Stimulated activated CD4-positive, alpha-beta T cell treated with anti-CD3 and anti-CD28 coated beads, Interleukin-4, amount 100 ng/mL, for 1 hour (primary cell): ENCODE measurements at places on chromosomes 13 and 19.

GRCh38 chr19:30488191-30488590 lies 116.0 kb downstream of the ZNF536 start:
- no peak for DNase-seq

DNA sequence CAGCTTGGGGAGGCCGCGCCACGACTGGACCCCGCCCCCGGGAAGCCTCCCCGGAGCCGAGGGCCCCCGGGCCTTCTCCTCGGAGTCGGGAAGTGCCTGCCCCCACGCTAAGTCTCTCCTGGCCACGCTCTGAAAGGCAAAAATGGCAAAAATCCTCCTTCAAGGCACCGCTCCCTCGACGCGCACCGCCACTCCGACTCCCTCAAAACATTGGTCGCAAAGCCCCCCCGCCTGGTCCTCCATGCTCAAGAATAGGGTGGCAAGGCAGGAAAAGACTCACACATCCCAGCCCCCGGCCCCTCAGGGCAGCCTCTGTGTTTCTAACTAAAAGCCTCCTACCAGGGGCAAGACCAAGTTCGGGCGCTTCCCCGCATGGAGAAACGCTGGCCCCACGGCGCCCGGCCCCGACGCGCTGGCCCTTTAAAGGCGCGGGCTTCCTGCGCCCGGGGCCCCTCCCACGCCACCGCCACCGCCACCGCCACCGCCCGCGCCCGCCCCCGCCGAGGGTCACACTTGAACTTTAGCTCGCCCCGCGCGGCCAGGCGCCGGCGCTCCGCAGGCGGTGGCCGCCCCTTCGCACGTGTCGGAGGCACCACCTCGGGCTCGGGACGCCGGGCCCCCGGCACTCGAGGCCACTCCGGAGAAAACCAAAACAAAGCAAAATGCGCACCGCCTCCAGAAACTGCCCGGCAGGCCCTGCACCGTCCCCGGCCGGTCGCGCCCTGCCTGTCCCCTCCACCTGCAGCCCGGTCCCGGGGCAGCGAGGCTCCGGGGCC lies 1.9 kb downstream of the FOXO1 start:
- peak; percentile 71 for DNase-seq

DNA sequence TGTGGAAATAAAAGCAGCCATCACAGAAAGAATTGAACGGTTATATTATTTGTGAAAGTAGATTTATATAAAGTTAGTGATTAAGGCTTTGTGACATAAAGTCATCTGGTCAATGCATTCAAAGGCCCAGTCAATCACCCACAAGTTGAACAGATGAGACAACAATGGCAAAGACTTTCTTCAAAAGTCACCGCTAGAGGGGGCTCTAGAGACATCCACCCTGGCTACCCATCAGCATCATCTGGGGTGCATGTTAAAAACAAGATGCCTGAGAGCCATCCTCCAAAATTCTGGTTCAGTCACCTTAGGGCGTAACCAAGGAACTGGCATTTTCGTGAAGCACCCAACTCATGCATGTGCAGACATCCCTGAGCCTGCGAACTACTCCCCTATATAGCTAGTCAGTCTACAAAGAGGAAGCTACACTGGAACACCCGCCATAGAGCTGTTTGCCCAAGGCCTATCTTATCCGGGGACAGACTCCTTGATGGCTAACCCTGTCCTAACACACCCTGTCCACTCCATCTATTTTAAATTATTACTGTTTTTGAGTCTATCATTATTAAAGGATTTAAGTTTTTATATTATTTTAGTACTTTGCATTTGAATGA lies 970.5 kb downstream of the UQCRFS1 start:
- DNase-seq: no peak

GRCh38 chr19:49590971-49591730 lies at the start of gene PRR12:
PRR12 (plus strand) TSS chr19:49591182; CDS start chr19:49591655, 473 bp downstream.
- peak; percentile 73 for DNase-seq

DNA sequence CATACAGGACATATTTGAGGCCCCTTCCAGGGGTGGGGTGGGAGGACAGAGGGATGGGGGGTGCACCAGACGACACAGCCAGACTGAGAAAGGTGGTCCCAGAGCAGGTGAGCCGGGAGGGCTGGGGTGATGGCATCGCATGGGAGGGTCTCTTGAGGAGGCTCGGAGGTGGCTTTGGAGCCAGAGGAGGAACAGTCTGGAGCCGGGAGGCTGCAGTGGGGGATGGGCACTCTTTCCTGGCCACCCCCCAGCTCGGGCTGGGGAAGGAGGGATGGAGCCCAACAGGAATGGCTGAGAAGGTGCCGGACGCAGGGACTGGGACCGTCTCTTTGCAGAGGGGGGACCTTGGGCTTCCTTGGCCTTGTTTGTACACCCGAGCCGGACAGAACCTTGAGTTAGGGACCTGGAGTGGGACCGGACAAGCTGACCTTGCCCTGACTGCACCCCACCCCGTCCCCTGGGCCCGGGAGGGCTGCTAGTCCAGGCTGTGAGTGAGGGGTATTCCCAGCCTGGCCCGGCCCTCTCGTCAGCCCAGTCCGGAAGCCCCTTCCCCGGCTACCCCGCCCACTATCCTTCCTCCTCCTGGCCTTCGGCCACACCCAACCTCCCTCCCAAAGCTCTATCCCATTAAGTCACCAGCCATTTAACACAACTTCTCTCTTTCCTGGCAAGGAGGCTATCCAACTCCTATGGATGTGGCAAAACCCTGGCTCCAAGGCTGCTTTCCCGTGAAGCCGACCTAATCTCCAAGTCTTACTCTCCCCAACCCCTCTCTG lies 816 bp upstream of the TBXA2R start:
- DNase-seq: no peak

GRCh38 chr19:45528744-45529419 lies 21.6 kb downstream of the VASP start:
- peak; percentile 25 for DNase-seq

- DNase-seq: no peak
These were observed 7.0 kb upstream of the TEX26 start for GRCh38 chr13:30925429-30925828.

DNA sequence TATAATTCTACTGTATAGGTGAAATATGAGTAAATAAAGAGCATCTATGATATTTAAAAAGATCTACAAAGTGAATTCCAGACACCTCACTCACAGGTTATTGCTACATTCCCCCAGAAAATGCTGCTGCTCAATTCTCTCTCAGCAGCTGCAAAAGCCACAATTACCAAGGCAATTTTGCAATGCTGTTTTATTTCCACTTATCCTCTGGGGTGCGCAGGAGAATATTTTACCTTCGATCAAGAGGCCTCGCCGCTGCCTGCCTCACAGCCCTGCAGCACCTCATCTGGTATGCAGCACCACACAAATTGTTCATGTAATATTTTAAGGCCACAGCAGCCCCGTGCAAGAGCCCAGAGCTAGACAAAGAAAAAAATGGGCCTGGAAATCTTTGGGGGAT lies 333.2 kb downstream of the DNAJC15 start:
- DNase-seq: no peak

- no peak for DNase-seq
These were observed 11.0 kb downstream of the IFNL1 start for GRCh38 chr19:39307046-39307821.

DNA sequence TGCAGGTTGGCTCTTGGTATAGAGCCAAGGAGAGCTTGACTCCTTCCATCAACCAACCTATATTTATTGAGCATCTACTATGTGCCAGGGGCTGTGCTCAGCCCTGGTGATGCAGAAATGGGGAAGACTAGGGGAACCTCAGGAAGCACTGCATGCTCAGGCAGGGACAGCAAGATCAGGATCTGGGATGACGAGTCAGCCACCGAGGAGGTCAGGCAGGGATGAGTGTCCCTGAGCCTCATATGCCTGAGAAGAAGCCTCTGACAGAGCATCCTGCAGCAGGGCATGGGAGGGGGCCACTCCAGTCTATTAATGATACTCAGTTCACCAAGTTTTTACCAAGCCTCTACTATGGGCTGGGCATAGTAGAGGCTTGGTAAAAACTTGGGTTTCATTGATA lies 158.1 kb downstream of the KATNAL1 start:
- no peak for DNase-seq

- no peak for DNase-seq
These were observed 5.0 kb downstream of the RNF113B start for GRCh38 chr13:98171900-98172589.

DNA sequence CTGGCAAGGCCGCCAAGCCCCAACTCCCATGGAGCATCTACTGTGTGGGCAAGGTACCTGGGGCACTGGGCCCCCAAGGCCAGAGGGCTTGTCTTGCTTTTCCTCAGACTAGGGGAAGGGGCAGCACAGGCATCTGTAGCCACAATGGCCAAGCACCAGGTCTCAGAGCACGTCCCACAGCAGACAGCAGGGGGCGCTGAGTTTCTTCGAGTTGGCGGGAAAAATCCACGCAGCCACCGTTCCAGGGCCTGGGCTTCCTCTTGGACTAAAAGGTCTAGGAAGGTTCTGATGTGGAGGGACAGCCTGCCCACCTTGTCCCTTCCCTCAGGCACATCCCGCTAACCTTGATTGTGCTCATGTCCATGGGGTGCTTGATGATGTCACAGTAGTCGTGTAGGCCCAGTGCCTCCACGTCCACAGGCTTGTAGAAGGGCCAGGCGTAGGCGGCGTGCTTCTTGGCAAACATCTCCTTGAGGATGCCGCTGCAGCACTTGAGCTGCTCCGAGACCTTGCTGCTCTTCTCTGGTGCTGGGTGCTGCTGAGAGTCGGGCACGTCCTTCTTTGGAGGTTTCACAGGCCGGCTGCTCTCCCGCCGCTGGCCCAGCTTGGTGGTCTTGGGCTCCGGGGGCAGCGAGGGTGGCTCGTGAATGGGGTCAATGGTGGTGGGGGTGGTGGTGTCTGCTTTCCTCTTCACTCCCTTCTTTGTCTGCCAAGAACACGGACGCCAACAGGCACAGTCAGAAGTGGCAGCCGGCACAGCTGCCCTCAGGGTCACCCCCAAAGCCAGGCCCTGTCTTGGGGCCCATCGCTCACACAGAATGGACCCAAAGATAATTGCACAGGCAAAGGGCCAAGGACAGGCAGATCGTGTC lies 32.0 kb upstream of the EPHX3 start:
- DNase-seq: peak; percentile 79

GRCh38 chr19:271856-272255 lies 19.3 kb downstream of the PLPP2 start:
- DNase-seq: no peak

- DNase-seq: no peak
These were observed 66.9 kb downstream of the MICU2 start for GRCh38 chr13:21537105-21537504.

DNA sequence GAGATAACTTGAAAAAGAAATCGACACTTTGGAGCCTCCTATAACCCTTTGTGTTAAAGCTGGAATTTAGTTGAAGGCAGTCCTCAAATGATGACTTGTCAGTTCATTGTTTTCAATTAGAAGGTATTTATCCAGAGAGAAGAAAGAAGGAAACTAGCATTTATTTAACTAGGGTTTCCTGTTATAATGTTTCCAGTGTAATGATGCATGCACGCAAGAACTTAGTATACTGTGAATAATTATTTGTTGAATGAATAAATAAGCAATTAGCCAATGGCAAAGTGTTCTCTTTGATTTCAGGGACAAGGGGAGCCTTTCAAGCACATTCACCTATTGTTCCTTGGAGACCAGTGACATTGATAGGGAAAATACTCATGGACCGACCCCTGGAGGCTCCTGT lies 307.4 kb downstream of the KLF5 start:
- DNase-seq: no peak

- no peak for DNase-seq
These were observed 546.1 kb downstream of the SUCLA2 start for GRCh38 chr13:47454986-47455385.

- no peak for DNase-seq
These were observed 1.4 kb downstream of the ZNF324 start for GRCh38 chr19:58468216-58468839.

DNA sequence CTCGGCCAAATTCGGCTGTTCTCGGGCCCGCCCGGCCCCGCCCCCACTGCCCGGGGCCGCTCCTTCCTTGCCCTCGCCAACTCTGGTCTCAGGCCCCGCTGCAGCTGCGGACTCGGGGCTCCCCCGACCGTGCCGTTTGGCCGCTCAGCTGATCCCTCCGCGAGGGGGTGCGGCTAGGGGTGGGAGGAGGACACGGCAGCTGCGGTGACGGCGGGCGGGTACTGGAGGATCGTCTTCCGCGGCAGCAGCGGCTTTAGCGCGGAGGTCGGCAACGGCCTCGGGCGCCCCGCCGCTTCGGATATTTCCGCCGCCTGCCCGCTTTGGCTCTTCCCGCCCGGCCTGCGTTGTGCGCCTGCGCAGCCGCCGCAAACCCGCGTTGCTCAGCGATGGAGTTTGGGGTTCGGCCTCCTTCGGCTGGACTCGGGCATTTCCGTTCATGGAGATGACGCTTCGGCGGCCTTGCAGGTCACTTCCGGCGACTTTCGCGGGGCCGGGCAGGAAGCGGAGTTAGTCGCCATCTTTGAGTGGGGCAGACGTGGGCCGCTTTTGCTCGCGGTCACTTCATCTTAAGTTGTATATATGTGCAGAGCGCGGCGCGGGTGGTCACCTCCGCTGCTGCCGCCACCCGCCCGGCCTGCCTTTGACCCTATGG lies 338 bp upstream of the UBE2M start:
- peak; percentile 100 for DNase-seq

DNA sequence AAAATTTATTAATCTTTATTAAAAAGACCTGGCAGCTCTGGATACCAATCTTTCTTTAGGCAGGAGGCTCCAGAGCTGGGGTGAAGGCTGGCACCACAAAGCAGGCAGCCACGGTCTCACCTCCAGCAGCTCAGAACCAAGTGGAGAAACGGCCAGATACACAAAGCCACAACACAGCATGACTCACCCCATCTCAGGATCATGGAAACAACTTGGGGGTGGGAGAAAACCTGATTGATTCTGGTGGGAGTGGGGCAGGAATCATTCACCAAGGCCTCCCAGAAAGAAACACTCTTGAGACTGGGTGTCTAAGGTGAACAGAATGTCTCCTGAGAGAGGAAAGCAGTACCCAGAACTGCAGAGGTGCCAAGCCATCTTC lies 64.2 kb downstream of the CRYL1 start:
- DNase-seq: no peak

GRCh38 chr19:55256562-55257460 lies 2.0 kb downstream of the PPP6R1 start:
- no peak for DNase-seq

DNA sequence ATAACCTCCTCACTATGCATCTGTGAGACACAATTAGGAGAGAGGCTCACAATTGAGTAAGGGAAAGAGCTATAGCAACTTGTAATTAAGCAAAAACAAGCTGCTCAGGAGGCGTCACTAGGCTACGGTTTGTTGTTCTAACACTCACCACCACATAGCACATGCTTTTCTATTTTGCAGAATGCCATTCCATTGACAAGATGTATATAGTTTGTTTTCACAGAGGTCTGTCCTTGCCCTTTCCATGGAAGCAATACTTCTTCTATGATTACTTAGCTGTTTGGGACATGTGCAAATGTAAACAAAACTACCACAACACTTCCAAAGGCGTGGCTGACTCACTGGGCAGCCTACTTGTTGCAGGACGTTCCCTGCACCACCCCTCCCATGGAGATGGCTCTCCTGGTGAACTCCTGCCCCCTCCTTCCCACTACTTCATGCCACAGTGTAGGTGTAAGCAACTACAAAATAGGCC lies 33.9 kb upstream of the FAM216B start:
- DNase-seq: no peak

- peak; percentile 74 for DNase-seq
These were observed 17.9 kb upstream of the ZDHHC20 start for GRCh38 chr13:21476893-21477472.
